ENCODE measurements at places on chromosomes 2 and 18.

- DNase-seq, result no peak
Measured at GRCh38 chr2:120445449-120446143, 99.7 kb downstream of the INHBB start.

GRCh38 chr2:177254433-177255226, 9.9 kb downstream of the NFE2L2 start:
- no peak for DNase-seq

DNA sequence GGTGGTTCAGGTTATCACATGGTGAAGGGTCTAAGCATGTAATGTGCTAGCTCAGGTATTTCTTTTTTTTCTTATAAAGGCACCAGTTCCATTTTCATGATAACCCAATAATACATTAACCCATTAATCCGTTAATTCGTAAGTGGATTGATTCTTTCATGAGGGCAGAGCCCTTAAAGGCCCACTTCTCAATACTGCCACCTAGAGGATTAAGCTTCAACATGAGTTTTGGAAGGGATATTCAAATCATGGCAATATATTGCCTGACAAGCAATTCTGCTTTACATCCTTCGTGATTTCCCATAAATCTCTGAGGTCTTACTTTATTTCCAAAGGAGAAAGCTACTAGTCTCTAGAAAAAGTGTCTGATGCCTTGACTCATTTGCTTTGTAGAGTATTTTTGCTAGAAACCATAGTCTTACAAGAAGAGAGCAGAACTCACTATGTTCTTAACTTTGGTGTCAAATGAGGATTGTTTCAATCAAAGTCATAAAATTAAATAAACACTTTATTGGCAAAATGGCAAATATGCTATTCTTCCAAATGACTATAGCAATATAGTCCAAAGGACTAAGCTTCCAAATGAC, 271.3 kb downstream of the KCNS3 start:
- DNase-seq, result no peak

DNA sequence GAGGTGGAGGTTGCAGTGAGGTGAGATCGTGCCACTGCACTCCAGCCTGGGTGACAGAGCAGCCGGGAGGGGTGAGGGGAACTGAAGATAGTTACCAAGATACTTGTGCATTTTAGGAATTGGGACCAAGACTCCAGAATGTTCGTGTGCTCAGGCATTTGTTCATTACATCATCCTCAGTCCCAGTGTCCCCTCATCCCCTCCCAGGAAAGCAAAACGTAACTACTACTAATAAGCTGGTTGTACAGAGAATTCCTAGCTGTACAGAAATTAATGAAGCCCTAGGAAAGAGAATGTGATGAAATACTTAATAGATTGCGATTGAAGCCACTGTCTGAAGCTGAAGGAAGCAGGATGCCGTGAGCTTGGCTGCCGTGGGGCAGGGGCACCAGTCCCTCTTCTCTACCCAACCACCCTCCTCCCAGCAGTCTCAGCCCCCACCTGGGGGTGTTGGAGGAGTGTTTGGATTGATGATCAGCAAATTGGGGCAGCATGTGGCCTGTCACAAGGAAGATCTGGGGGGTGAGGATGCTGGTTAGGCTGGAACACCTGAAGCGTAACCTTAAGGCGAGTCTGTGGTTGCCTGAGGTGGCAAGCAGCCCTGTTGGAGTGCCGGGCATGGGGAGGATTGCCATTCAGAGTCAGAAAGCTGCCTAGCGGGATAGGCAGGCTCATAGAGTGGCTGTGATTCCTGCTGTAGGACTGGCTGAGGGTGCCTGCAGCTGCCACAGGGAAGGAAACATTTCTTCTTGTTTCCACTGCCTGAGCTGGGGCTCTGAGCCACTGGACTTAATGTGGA, 140.9 kb downstream of the SH3RF3 start:
- DNase-seq, result no peak

- no peak for DNase-seq
Measured at GRCh38 chr2:12487253-12488004, 229.3 kb upstream of the TRIB2 start.

GRCh38 chr18:21826641-21827302, 86.2 kb downstream of the MIB1 start:
- no peak for DNase-seq

GRCh38 chr2:159160954-159161353, 125.5 kb downstream of the WDSUB1 start:
- DNase-seq, result no peak

GRCh38 chr18:9613550-9614400, 584 bp downstream of the PPP4R1 start:
- peak; percentile 8 for DNase-seq

DNA sequence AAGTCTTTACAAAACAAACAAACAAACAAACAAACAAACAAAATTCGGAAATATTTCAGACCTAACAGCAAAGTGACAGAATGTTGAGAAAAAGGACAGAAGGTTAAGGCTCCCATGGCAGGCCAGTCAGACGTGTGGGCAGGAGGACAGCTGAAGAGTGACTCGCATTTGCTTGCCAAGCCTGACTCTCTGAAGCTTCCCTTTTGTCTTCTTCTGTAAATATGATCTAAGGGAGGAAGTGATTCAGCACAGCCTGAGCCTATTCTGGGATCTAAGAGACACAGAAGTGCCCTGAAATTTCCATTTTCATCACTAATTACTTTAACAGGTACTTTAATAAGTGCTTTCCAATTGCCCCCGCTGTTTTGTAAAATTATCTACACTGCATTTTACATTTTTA, 134.0 kb upstream of the LYPD1 start:
- DNase-seq, result no peak

- no peak for DNase-seq
Measured at GRCh38 chr2:117492209-117492851, 322.2 kb upstream of the DDX18 start.

DNA sequence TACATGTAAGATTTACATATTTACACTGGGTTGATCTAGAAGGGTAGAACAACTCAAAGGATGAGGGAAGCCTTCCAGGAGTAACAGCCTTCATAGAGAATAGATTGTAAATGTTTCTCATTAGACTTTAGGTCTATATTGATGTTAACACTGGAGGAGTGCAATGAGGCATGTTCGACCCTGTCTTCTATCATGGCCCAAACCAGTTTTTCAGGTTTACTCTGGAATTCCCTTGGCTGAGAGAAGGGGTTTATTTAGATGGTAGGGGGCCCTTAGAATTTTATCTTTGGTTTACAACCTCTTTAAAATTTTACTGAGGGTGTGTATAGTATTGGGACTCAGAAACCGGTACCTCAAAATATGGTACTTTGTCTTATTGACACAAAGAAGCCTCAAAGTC, 634.9 kb upstream of the PIK3C3 start:
- DNase-seq, result no peak

DNA sequence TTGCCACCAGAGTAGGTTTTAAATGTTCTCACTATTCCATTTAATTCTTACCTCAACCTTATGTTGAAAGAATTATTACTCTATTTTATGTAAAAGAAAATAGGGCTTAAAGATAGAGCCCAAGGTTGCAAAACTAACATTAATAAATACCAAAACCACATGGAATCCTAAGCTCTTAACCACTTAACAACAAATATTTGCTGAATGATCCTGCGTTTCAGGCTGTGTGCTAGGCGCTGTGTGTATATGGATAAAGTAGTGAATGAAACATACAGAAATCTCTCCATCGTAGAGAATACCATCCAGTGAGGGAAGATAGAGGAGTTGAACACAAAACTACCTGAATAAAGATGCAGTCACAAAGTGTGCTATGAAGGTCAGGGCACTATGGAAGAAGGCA, 485.1 kb downstream of the THSD7B start:
- no peak for DNase-seq

- no peak for DNase-seq
Measured at GRCh38 chr2:60356346-60356745, 197.1 kb downstream of the BCL11A start.

GRCh38 chr2:205177546-205177945, 504.8 kb upstream of the NRP2 start:
- DNase-seq, result no peak

DNA sequence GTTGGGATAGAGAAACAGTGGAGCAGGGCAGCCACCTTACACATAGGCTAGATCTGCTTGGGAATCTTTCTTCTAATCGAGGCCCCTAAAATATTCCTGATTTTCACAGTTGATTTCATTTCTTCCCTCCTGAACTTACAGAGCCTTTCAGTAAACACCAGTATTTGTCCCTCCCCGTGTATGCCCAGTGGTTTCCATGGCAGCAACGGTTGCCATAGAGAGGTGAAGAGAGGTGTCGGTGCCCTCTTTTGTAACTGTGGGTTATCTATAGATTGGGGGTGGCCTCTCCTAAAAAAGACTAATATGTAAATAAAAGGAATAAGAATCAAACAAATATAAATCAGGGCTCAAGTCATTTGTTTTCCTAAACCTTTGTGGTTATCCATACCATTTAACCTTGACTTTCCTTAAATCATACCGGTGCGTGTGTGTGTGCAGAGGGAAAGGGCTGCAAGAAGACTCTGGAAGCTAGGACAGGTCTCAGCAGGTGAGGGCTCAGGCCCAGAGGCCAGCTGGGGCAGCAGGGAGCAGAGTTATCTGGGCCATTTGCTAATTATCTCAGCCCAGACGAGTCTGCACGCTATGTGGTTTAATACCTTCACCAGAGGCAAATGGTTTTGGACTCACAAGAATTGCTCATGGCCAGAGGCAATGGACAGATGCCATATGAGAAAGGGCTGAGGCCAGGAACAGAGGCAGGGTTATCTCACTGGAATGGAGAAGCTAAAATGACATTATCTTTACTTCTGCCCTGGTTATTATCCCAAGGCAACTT, 35.5 kb downstream of the LIPG start:
- no peak for DNase-seq

GRCh38 chr2:186205254-186205911, 280.7 kb upstream of the ZC3H15 start:
- DNase-seq, result no peak

- no peak for DNase-seq
Measured at GRCh38 chr2:112793449-112793978, 9.2 kb upstream of the IL1A start.

- DNase-seq, result no peak
Measured at GRCh38 chr2:210262036-210262435, 36.8 kb upstream of the ACADL start.

GRCh38 chr18:61340148-61340547, 6.9 kb downstream of the CDH20 start:
- no peak for DNase-seq

DNA sequence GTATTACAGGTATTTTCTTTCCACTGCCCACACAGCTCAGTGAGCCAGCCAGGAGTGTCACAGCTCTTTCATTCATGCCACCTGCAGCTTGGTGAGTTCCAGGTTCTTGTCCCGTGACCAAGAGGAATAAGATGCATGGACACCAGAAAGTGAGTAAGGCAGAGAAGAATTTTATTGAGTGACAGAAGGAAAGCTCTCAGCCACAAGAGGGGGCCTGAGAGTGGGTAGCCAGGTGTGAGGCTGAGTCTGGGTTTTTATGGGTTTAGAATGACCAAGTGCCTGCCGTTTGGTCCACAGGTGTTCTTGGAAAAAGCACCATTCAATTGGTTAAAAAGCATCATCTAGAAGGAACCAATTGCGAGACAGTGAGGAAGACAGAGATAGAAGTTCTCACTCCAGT, 1097.1 kb upstream of the SLC39A10 start:
- DNase-seq, result no peak

DNA sequence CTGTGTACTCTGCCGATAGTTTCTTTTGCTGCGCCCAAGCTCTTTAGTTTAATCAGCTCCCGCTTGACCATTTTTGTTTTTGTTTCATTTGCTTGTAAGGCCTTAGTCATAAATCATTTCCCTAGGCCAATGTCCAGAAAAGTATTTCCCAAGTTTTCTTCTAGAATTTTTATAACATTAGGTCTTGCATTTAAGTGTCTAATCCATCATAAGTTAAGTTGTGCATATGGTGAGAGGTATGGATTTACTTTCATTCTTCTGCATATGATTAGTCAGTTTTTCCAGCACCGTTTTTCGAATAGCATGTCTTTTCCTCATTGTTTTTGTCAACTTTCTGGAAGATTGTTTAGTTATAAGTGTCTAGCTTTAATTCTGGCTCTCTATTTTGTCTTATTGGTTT, 484.8 kb upstream of the CNTNAP5 start:
- DNase-seq, result no peak

GRCh38 chr2:13916066-13916465, 716.5 kb upstream of the LRATD1 start:
- DNase-seq, result no peak

- DNase-seq, result no peak
Measured at GRCh38 chr2:118103951-118104940, 16.0 kb downstream of the INSIG2 start.

- no peak for DNase-seq
Measured at GRCh38 chr2:173286153-173286809, 68.4 kb upstream of the CDCA7 start.

DNA sequence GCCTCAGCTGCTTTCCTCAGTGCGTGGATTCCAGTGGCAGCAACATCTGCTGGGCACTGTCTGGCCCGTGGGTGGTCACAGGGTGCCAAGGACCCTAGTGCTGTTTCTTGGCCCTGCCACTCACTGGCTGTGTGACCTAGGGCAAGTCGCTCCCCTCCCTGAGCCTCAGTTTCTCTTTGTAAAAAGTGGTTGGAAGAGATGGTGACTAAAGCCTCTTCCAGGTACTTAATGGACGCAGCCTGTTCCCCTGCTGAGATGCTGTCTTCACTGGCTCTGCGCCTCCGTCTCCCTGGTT, 42.2 kb downstream of the ATOH8 start:
- no peak for DNase-seq

DNA sequence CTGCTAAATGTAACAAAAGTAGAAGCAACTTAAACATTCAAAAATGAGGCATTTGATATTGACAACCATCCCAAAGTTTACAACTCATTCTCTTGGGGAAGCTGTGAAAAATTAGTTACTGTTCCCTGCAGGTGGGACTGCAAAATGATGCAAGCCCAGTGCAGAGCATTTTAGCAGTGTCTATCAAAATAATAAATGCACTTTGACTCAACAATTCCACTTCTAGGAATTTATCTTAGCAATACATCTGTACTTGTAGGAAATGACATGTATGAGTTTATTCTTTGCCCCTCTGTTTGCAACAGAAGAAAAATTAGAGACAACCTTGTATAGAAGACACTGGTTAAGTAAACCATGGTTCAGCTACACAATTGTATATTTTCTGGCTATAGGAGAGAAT, 48.0 kb upstream of the TLK1 start:
- DNase-seq, result no peak

GRCh38 chr2:196278491-196278911, 107.1 kb upstream of the STK17B start:
- no peak for DNase-seq

DNA sequence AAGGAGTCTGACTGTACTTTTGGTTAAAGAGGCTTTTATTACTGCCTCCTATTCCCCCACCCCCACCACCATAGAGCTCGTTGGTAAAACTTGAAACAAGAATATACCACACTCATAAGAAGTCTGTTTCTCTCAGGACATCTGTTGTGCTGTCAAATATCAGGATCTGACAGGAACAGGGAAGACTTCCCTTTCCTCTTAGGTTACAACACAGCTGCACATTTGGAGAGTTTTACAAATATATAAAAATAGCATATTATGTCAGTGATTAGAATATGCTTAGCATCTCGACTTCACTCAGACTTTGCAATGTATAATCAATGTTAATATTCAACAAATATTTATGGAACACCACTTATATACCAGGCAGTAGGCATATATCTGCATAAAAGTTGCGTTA, 439.6 kb upstream of the REG3G start:
- no peak for DNase-seq

- no peak for DNase-seq
Measured at GRCh38 chr2:65660340-65660739, 227.9 kb upstream of the SPRED2 start.
